ENCODE measurements at places on chromosomes 13 and 19.
A peak's percentile ranks its signal among the peaks of the same experiment; 100 is the strongest.

GRCh38 chr13:59415498-59415897 is 748.2 kb downstream of the DIAPH3 start:
- no peak overlapping the region for H3K4me3 ChIP-seq
- no peaks in the 10 kb centered on the region for H3K4me1 ChIP-seq
- H3K36me3 ChIP-seq, result no peaks in the 10 kb centered on the region
- no peaks in the 10 kb centered on the region for H3K27me3 ChIP-seq

GRCh38 chr19:48418317-48419064 is 25.0 kb downstream of the GRIN2D start:
- peaks cover 41% of the 10 kb centered on the region for H3K27me3 ChIP-seq
- no peaks in the 10 kb centered on the region for H3K36me3 ChIP-seq
- H3K27ac ChIP-seq, result no peak overlapping the region
- no peak for DNase-seq
- H3K4me3 ChIP-seq, result no peak overlapping the region
- H3K4me1 ChIP-seq, result peaks cover 7% of the 10 kb centered on the region

DNA sequence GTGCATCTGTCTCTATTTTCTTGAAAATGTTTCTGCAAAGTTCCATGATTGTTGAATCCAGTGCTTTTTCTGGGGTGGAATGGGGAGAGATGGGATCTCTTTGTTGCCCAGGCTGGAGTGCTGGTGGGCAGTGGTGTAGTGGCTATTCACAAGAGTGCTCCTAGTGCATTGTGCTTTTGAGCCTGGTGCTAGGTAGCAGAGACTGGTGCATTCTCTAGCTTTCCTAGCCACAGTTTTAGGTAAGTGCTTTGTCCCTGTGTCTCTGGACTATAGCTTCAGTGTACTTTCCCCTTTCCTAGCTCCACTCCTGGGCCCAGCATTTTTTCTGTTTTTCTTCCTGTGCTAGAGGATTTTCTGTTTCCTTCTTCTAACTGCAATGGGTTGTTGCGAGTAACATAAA is 825.6 kb downstream of the SLITRK6 start:
- H3K27ac ChIP-seq, result no peak overlapping the region
- H3K36me3 ChIP-seq, result no peaks in the 10 kb centered on the region
- no peak for DNase-seq
- no peaks in the 10 kb centered on the region for H3K27me3 ChIP-seq

DNA sequence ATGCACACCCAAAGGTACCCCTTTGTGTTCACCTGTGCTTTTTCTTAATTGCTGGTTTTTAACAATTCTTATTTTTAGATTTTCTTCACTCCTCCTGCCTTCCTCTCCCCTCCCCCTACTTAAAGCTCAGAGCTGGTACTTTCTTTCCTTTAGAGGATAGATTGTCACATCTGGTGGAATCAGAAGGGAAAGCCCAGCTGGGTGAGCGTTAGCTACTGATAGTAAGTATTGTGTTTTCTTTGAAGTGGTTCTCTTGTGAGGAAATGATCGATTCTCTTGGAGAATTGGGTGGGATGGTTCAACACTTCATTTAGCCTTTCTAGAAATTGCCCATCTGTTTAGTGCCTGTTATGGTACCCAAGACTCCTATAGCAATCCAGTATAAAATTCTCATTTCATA is 84.8 kb downstream of the FLT1 start:
- DNase-seq, result no peak
- no peak overlapping the region for H3K27ac ChIP-seq
- no peak overlapping the region for H3K4me3 ChIP-seq
- no peaks in the 10 kb centered on the region for H3K36me3 ChIP-seq
- no peaks in the 10 kb centered on the region for H3K27me3 ChIP-seq

- H3K27ac ChIP-seq, result no peak overlapping the region
- no peaks in the 10 kb centered on the region for H3K4me1 ChIP-seq
- no peaks in the 10 kb centered on the region for H3K36me3 ChIP-seq
- no peak for DNase-seq
Observed at GRCh38 chr19:56905631-56906150, 65.2 kb upstream of the PEG3 start.

- H3K27me3 ChIP-seq, result peaks cover 16% of the 10 kb centered on the region
- DNase-seq, result no peak
- no peaks in the 10 kb centered on the region for H3K36me3 ChIP-seq
- no peak overlapping the region for H3K27ac ChIP-seq
- no peak overlapping the region for H3K4me3 ChIP-seq
Observed at GRCh38 chr13:45932676-45933075, 81.1 kb upstream of the SIAH3 start.

DNA sequence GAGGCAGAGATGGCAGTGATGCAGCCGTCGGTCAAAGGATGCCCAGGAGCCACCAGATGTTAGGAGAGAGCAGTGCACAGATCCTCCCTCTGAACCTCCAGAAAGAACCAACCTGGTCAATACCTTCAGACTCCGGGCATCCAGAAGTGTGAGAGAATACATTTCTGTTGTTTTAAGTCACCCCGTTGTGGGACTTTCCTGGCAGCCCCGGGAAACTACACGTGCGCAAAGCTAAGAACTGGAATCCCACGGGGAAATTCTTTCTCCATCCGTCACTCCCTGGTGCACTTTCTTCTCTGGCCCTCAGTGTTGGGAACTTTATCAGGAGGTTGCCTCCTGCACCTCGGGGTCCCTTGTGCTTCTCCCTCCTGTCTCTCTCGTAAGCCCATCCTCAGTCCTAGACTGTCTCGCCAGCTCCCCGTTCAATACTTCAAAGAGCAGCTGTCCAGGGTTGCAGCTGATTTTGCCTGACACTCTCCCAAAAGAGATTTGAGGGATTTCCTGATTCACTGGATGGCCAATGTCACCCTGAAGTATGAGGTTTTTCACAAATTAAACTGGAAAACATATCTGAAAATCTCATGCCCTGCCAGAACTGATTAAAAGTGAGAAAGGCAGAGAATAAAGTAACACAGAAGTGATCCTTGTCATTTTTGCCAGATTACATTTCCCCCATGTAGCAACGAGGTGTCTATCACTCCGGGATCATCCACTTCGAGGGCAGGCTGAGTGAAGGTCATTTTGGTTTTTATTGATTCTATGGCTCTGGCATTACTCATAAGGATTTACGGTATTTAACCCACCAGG is 136.8 kb downstream of the DCT start:
- no peaks in the 10 kb centered on the region for H3K36me3 ChIP-seq
- peak overlapping the region; percentile 82 for H3K27ac ChIP-seq
- peak overlapping the region; percentile 24 for H3K4me3 ChIP-seq
- H3K4me1 ChIP-seq, result peaks cover 22% of the 10 kb centered on the region

GRCh38 chr13:89457977-89458376 is 1786.8 kb downstream of the SLITRK5 start:
- no peak overlapping the region for H3K27ac ChIP-seq
- H3K36me3 ChIP-seq, result no peaks in the 10 kb centered on the region
- DNase-seq, result no peak

GRCh38 chr19:22422211-22422610 is at the start of gene ZNF98:
Gene ZNF98, minus strand, starts transcription at chr19:22422346. Its CDS starts 122 bp downstream, at chr19:22422224.
- no peaks in the 10 kb centered on the region for H3K27me3 ChIP-seq
- no peak for DNase-seq
- H3K4me3 ChIP-seq, result peak within 1 kb of the TSS; percentile 21
- H3K27ac ChIP-seq, result no peak within 1 kb of the TSS
- H3K4me1 ChIP-seq, result no peaks in the 10 kb centered on the region

DNA sequence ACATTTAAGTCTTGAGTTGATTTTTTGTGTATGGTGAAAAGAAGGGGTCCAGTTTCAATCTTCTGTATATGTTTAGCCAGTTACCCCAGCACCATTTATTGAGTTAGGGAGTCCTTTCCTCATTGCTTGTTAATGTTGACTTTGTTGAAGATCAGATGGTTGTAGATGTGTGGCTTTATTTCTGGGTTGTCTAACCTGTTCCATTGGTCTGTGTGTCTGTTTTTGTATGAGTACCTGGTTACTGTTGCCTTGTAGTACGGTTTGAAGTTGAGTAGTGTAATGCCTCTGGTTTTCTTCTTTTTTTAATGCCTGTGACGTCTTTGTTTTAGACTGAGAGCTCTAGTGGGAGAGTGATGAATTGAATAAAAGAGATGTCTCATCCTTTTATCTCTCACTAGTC is 83.2 kb downstream of the NBEA start:
- H3K4me3 ChIP-seq, result no peak overlapping the region
- no peak for DNase-seq
- H3K27ac ChIP-seq, result no peak overlapping the region
- no peaks in the 10 kb centered on the region for H3K36me3 ChIP-seq
- H3K4me1 ChIP-seq, result no peaks in the 10 kb centered on the region

DNA sequence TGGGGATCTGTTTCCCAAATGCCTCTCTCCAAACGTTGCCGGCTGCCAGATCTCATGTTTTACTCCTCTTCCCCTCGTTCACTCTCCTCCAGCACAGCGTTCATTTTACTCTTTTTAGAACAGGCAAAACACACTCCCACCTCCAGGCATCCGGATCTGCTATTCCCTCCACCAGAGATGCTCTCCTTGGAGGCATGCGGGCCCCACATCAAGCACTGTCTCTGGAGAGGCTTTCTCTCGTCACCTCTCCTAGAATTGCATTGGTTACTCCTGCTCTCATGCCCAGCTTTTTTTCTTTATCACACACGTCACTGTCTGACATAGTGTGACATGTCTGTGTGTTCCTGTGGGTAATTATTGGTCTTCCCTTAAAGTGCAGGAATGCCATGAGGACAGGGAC is 20.1 kb upstream of the MYADM start:
- no peak overlapping the region for H3K4me3 ChIP-seq
- H3K36me3 ChIP-seq, result no peaks in the 10 kb centered on the region
- DNase-seq, result no peak
- peaks cover 4% of the 10 kb centered on the region for H3K4me1 ChIP-seq
- no peaks in the 10 kb centered on the region for H3K27me3 ChIP-seq
- H3K27ac ChIP-seq, result no peak overlapping the region

- no peaks in the 10 kb centered on the region for H3K4me1 ChIP-seq
- H3K36me3 ChIP-seq, result no peaks in the 10 kb centered on the region
- no peaks in the 10 kb centered on the region for H3K27me3 ChIP-seq
Observed at GRCh38 chr13:80563439-80563838, 222.5 kb upstream of the SPRY2 start.

GRCh38 chr19:8663920-8664670 is 33.7 kb downstream of the NFILZ start:
- no peak overlapping the region for H3K4me3 ChIP-seq
- no peaks in the 10 kb centered on the region for H3K4me1 ChIP-seq
- no peak overlapping the region for H3K27ac ChIP-seq
- peaks cover 29% of the 10 kb centered on the region for H3K27me3 ChIP-seq
- H3K36me3 ChIP-seq, result no peaks in the 10 kb centered on the region

- H3K27me3 ChIP-seq, result peaks cover 14% of the 10 kb centered on the region
- H3K36me3 ChIP-seq, result no peaks in the 10 kb centered on the region
- no peak overlapping the region for H3K27ac ChIP-seq
- no peak for DNase-seq
- H3K4me3 ChIP-seq, result no peak overlapping the region
Observed at GRCh38 chr13:94667190-94667589, 45.2 kb downstream of the SOX21 start.
